ENCODE measurements at places on chromosomes 11 and 22.

DNA sequence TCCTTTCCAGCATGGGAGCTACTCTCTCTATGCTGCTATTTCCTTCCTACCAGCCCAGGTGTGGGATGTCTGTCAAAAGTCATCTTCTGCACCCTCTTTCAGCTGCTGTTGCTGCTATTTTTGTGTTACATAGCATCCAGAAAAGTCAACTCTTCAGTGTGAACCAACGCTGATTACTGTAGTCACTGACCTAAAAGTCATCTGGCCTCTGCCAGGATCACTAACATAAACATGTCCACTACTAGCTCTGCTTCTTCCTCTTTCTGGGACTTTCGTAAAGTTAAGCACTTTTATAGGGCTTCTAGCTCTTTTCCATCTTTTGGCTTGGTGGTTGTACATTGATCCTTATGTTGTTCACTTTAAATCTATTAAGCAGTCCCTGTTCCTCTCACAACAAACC lies 90.2 kb upstream of the CARD18 start:
- no peak for DNase-seq

- DNase-seq: no peak
Measured at GRCh38 chr11:80414181-80415165, 973.6 kb upstream of the TENM4 start.

GRCh38 chr11:64916040-64916774 lies 802 bp downstream of the ATG2A start:
- DNase-seq: no peak

- no peak for DNase-seq
Measured at GRCh38 chr22:39655831-39656230, 85.3 kb downstream of the CACNA1I start.

DNA sequence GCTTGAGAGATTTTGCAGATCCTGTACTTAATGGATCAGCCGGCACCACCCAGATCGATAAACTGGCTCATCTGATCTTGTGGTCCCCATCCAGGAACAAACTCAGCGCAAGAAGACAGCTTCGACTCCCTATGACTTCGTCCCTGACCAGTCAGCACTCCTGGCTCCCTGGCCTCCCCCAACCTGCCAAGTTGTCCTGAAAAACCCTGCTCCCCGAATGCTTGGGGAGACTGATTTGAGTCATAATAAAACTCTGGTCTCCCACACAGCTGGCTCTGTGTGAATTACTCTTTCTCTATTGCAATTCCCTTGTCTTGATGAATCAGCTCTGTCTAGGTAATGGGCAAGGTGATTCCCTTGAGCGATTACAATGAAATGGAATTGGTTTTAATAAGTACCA lies 29.5 kb downstream of the OR2AG2 start:
- no peak for DNase-seq

GRCh38 chr11:16347928-16348685 lies 8.2 kb downstream of the SOX6 start:
- no peak for DNase-seq

- no peak for DNase-seq
Measured at GRCh38 chr11:18022419-18022818, 9.6 kb upstream of the SERGEF start.

Measured in NCI-H187 (cell line).